ENCODE measurements at places on chromosomes 6 and 20. TPM values are rescaled to one million over a fixed set of nuclear protein-coding genes. Genes with fewer than 3 reads are reported as not detected.

Gene BNIP5
- not detected for total RNA-seq

GRCh38 chr6:13096084-13096483 lies 232.3 kb downstream of the TBC1D7 start:
- DNase-seq = no peak

Gene BCAS4
- total RNA-seq = 11.1 TPM

GRCh38 chr6:131038597-131039344 lies 24.3 kb downstream of the EPB41L2 start:
- DNase-seq = no peak

Gene UBE2C
- total RNA-seq = 288 TPM

Gene NOTCH4
- 0.43 TPM for total RNA-seq

Gene BANF2
- total RNA-seq = not detected

DNA sequence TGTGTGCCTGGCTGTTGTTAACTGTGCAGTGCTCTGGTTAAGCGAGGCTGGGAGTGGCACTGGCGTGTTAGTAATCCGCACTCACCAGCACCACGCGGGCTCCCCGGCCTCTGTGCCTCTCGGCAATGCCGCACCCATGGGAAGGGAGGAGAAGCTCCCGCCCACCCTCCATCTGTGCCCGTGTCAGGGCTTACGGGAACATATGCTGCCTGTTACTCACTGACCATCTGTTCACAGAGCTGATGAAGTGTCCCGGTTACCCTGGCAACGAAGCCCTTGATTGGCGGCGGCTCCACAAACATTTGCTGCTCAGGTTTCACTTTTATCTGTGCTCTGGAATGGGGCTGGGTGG lies 114.7 kb downstream of the PSMB1 start:
- DNase-seq = peak; percentile 97

Gene DDAH2
- total RNA-seq = 101 TPM

DNA sequence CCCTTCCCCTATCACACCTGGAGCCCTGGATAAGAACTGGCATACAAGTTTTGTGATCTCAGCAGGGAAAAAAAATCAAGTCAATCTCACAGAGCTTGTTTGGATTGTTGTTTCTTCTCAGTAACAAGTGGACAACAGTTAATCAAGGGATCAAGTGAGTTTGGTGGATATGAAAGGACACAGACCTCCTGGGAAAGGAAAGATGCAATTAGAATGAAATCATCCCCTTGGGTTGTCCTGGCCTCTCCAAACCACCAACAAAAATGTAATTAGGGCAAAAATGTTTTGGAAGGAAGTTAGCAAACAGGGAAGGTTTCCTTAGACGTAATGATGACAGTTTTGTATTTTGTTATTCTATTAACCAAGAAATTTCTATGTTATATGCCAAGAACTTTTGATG lies 99.1 kb upstream of the PRDM1 start:
- no peak for DNase-seq

- DNase-seq = no peak
These were observed 90.1 kb upstream of the PREP start for GRCh38 chr6:105492706-105493673.

Gene MCHR2
- not detected for total RNA-seq

DNA sequence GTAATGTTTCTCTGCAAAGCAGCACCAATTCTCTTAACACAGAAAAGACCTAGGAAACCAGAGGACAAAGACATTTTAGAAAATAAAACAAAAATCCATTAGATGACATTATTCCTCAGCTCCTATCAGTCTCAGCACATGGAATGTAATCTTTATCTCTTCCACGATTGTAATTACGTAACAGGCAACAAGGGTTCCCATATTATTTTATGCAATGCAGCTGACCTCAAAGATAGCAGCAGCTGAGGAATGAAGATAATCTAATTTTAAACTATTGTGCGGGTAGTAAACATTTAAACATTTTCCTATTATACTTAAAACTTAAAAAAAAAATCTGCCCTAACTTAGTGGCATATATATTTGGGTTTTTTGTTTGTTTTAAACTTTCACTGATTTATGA lies 33.0 kb upstream of the PTCHD4 start:
- DNase-seq = no peak

DNA sequence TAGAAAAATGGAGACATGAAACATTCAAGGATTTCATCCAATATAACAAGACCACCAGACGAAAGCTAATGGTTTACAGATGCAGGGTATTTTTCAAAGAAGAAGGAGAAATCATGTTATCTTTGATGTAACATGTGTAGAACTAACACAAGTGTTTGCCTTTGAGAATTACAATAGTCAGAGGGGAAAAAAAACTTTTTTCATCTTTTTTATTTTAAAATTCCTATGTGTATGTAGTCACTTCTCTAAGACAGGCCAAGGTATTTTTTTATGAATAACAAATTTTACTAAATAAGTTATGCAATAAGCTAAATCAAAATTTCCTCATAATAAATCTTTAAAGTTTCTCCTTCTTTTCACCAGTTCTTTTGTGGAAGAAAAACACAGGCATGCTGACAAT lies 161.4 kb downstream of the PDE7B start:
- DNase-seq = no peak

Gene NMBR
- total RNA-seq = not detected

DNA sequence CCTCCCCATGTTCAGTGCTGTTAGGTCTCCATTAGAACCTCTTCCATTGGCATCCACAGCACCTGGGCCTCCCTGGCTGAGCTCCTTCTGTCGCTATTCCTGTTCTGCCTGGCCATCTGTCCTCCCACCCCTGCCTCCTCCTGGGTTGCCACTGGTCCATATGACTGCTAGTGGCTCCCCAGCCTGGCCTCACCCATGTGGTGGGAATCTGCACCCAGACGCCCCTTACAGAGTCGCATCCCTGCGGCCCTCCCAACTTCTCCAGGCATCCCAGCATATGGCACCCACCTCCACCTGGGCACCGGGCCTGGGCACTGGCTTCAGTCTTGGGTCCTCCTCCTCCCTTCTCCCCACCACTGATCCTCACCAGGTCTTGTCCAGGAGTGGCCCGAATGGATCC lies 7.7 kb downstream of the CDC25B start:
- DNase-seq = no peak

Data from H4 (cell line).